Pancreas (tissue), 10 donors: ENCODE measurements at places on chromosomes 3 and 15.

- no peak for DNase-seq
These were observed 28.7 kb downstream of the CFAP100 start for GRCh38 chr3:126423191-126424038.

- no peak for DNase-seq
These were observed 256.4 kb downstream of the NR2F2 start for GRCh38 chr15:96586901-96587300.

GRCh38 chr3:104598848-104599511 is 767.7 kb upstream of the ALCAM start:
- no peak for DNase-seq

GRCh38 chr3:120144267-120144666 is 50.0 kb upstream of the GSK3B start:
- no peak for DNase-seq

- no peak for DNase-seq
These were observed 166.7 kb downstream of the ZNF621 start for GRCh38 chr3:40691452-40691861.

DNA sequence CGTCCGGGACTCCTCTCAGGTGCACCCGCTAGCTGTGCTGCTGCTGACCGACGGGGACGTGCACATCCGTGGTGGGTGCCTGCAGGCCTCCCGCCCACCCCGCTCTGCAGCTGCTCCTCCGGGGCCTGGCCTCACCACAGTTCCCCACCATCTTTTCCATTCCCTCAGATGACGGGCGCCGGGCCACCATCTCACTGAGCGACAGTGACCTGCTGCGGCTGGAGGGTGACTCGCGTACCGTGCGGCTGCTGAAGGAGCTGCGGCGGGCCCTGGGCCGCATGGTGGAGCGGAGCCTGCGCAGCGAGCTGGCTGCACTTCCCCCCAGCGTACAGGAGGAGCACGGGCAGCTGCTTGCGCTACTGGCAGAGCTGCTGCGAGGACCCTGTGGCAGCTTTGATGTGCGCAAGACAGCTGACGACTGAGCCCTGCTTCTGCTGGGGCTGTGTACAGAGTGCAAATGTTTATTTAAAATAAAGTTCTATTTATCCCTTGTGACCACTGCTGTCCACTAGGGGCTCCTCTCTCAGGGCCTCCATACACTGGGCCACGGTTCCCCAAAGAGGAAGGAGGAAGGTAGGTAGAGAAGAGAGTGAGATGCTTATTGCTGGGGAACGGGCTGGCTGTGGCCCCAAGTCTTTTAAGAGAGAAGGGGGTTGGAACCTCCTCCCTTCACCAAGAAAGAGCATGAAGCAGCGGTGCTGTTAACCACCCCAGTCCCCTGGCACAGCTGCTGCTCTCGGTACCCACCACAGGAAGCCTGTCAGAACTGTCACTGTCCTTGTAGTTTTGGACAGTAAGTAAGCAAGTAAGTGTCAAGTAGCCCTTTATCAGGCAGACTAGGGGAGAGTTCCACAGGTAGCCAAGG is 47.0 kb downstream of the DHX30 start:
- no peak for DNase-seq

GRCh38 chr15:95698951-95699350 is 631.5 kb upstream of the NR2F2 start:
- DNase-seq, result no peak

DNA sequence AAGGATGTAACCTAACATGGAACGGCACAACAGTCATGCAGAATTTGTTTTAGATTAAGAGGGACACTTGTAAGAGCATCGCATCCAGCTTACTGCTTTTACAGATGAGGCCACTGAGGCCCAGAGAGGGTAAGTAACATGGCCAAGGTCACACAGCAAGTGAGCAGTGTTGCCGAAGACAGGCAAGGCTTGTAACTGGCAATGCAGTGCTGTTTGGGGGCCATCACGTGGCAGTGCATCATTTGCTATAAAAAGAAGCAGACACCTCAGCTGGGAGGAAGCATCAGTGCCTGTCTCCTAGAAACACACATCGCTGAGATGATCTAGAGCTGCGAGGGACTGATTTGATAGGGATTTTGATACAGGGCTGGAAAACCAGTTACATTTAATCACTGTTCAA is 108.2 kb upstream of the PROK2 start:
- DNase-seq, result no peak

DNA sequence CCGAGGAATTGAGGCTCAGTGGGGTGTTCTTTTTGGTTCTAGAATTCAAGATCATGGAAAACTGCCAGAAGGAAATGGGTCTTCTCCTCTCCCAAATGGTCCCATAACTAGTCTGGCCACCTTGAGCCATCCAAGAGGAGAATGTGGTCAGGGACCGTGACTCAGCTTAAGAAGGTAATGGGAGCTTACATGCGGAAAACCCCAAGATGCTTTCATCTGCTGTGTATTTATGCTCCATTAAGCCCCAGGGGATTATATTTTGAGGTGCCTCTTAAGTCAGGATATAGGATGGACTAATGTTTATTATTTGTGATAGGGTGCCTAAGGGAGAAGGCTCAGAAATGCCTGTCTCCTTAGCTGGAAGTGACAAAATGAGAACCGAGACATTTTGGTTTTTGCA is 39.2 kb upstream of the DLG1 start:
- DNase-seq, result no peak

GRCh38 chr3:32310918-32311839 is 72.7 kb downstream of the CMTM8 start:
- DNase-seq, result no peak

GRCh38 chr3:123518892-123519485 is 65.9 kb downstream of the HACD2 start:
- DNase-seq, result no peak

GRCh38 chr3:119964294-119964693 is 130.0 kb downstream of the GSK3B start:
- DNase-seq, result no peak

GRCh38 chr15:41817781-41818180 is 10.1 kb upstream of the JMJD7 start:
- DNase-seq, result no peak

GRCh38 chr3:10848261-10848660 is 32.2 kb downstream of the SLC6A11 start:
- no peak for DNase-seq

DNA sequence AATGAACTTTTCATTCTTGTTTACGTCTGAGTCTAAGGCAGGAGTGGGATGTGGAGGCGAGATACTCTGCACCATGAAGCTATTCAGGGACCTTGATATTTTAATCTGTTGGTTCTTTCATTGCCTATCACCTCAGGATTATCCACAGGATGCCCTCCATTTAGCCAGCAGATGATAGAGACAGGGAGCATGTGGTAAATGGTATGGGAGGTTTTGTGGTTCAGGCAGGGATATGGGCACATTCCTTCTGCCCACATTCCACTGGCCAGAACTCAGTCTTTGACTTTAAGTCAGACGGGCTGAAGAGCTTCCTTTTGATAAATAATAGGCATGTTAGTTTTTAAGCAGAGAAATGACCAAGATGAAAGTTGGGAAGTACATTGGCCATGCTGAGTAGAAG is 548.0 kb upstream of the CCDC54 start:
- no peak for DNase-seq

DNA sequence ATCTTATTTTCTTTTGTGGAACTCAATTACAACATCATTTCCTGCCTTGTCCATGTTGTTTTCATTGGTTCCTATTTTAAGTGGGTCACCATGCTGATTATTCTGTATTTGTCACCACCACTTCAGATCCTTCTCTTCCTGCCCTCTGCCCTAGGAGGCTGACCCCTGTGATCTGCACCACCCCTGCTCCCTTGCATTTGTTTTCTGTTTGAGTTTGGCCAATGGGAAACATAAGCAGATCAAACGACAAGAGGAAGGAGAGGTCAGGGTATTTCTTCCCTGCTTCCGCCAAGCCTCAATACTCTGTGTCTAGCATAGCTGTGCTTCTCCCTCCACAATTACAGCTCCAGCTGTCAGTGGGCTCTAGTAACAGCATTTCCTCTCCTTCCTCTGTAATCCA is 71.6 kb downstream of the IMPG2 start:
- no peak for DNase-seq

- no peak for DNase-seq
These were observed 82.7 kb downstream of the TLE3 start for GRCh38 chr15:70014860-70015490.

DNA sequence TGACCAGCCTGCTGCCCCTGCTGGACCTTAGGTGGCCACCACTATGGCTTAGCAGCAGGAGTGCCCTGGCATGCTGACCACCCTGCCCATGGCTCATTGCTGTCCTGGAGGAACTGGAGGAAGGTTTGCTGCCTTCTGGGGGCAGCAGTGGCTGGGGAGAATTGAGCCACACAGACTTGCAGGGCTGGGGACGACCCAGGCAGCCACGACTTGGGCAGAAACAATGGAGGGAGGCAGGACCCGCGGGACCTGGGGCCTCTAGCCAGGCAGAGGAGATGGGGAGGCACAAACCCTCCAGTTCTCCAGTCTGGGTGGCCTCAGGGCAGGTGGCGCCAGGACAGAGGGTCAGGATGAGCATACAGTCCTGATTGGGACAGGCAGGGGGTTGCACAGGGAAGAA is 32.8 kb downstream of the ADAMTS7 start:
- DNase-seq, result no peak

DNA sequence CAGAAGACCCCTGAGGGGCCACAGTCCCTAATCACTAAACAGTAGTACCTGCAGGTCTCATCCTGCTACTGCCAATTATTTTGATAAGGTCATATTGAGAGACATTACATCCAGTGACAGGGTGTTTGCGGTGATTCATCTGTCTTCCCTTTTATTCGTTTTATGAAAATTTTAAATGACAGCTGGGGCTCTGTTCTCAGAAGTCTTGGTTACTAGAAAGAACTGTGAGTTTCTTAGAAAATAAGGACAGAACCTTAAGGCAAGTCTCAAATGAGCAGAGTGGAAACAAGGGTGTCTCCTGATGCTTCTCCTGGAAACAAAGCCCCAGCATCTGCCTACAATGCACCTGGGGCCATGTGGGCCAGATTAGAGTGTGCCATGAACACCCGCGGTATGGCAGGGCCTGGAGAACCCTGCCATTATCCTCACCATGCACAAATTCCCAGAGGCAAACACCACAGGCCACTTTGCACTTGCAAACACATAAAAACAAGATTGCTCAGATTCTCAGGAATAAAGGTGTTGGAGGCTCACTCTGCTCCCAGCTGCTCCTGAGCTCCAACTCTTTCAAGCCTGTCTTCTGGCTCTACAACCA is 66.3 kb upstream of the IQSEC1 start:
- no peak for DNase-seq

GRCh38 chr15:42032376-42033213 is 11.8 kb upstream of the PLA2G4E start:
- DNase-seq, result no peak

DNA sequence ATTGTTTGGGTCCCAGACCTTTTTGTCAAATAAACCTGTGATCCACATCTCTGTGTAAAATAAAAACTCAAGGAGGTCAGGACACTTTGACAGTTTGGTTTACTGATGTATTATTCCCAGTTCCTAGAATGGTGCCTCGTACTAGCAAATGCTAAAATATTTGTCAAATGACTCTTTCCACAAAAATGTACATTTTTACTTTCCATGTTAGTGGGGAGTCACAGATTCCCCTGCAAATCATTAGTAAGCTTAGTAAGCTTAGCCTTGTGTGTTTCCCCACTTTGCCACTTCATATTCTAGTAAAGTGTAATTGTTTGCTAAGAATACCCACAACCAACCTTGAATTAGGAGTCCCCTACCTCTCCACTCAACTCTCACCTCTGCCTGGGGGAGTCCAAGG is 2.4 kb upstream of the MAGI1 start:
- DNase-seq, result no peak

GRCh38 chr3:38153221-38153620 is 12.1 kb upstream of the OXSR1 start:
- no peak for DNase-seq

DNA sequence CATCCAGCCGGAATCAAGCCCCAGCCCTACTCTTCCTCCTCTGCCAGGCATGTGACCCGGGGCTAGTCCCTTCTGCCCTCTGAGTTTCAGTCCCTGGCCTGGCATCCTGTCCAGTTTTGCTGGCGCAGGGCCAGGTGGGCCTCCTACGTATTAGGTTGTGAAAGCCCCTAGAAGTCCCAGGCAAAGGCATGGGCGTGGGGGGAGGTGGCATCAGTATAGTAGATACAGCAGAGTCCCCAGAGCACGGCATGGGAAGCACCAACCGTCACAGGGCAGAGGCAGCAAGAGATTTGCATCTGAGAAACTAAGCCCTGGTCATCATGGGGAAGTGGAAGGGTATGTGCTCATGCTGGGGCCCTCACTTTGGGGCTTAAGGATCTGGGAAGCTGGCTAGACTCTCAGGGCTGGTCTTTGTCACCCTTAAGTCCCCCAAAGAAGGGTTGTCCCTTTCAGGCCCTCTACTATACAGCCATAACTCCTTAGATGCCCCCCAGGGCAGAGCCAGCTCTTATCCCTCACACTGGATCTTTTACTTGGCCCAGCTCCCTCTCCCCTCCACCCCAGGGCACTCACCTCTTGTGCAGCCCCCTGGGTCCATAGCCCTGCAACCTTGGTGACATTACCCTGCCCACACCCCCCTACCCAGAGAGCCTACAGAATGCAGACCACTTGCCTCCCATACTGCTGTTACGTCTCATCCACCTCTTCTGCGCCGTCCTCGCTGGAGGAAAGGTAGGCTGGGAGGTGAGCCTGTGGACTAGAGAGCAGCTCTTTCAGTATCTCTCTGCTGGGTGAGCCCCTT is 11.3 kb downstream of the NBEAL2 start:
- DNase-seq, result peak; percentile 81

DNA sequence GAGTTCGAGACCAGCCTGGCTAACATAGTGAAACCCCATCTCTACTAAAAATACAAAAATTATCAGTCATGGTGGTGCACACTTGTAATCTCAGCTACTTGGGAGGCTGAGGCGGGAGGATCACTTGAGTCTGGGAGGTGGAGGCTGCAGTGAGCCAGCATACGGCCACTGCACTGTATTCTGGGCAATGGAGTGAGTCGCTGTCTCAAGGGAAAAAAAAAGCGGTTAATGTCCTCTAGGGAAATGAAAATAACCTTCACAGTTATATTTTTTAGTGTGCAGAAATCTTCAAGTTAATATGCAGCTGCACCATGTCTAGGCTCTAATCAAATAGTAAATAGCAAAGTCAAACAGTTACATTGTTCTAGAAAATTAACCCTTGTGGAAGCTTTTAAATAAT is 14.8 kb downstream of the CEP19 start:
- DNase-seq, result no peak
